ENCODE measurements at places on chromosomes 5 and 9.

- DNase-seq: no peak
Observed at GRCh38 chr9:17760250-17760649, 181.4 kb downstream of the SH3GL2 start.

GRCh38 chr5:156031181-156031580 lies 295.8 kb upstream of the SGCD start:
- DNase-seq: no peak

- peak; percentile 97 for DNase-seq
Observed at GRCh38 chr5:59066367-59067163, 483.7 kb downstream of the RAB3C start.

GRCh38 chr5:2335125-2335732 lies 416.2 kb downstream of the IRX2 start:
- DNase-seq: no peak

DNA sequence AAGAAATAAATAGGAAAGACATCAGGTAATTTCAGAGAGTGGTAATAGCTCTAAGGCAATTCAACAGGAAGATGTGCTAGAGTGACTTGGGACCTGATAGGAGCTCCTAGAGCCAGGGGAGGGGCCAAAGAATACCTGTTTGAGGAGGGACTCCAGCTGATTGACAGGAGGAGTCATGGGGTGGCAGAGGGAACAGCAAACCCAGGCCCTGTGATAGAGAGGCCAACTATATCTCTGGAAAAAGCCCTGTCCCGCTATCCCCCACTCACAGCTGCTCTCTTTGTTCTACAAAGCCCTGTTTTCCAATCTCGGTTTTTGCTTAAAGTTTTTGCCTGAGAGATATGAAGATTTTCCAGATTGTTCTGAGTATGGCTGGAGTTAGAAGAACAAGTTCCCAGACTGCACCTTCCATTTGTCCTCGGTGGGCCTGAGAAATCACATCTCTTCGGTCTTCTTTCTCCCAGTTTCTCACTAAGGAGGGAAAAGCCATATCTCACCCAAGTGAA lies 9.0 kb upstream of the NSD1 start:
- no peak for DNase-seq

DNA sequence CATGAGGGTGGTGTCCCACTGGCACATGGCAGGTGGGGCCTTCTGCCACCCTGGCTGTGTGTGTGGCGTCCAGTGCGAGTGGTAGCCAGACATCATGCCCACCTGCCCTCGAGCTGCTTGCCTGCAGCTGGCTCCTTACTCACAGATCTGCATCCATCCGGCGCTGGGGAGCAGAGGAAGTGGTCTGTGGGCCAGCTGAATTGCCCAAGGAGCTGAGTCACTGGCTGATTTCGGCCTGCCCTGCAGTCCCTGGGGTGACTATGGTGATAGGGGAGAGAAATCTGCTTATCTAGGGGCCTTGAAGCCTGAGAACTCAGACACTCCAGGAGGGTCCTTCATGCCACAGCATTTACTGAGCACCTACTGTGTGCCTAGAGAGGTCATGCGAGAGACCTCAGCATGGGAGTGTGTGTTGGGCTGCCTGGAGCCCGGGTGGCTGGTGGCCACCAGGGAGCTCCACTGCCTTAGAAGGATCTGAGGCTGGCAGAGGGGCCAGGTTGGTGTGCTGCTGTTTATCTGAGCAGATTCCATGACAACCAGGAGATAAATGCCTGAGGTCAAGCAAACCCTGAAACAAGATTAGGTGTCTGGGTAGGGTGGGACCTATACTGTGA lies 57.1 kb downstream of the SLC22A5 start:
- DNase-seq: peak; percentile 97

DNA sequence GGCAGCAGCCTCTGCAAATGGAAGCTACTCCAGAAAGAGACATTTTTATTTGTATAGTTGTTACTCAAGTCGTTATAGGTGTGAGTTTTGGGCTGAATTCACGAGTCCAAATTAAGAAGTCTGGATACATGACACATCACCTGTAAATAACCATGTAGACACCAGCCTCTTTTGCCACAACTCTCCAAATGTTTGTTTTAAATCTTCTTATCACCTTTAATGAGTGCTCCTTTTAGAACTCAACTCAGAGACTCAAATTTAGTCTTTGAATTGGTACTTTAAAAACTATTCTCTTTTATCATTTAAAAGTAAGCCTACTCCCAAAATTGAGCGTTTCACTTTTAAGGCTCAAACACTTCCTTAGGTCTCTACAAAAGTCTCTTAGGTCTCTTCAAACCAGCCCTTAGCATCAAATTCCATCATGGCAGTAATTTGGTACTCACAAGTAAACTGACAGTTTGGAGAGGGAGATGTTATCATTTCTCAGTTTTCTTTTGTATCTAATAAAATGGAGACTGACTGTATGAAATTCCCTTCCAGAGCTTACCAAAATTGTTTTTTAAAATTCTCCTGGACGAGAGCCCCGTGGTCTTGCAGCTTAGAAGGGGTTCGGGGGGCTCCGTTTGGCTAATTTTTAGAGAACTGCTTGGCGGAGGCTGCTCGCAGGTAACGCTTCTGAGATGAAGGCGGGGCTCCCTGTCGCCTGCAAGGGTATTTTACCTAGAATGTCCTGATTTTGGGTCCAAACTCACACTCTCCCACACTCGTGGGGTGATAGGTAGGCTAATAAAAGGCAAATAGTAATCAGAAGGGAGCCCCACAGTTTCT lies 194.6 kb downstream of the MEF2C start:
- DNase-seq: no peak

GRCh38 chr5:78899922-78900362 lies 85.2 kb downstream of the ARSB start:
- DNase-seq: peak; percentile 64

GRCh38 chr5:6178846-6179532 lies 199.4 kb downstream of the MED10 start:
- no peak for DNase-seq

DNA sequence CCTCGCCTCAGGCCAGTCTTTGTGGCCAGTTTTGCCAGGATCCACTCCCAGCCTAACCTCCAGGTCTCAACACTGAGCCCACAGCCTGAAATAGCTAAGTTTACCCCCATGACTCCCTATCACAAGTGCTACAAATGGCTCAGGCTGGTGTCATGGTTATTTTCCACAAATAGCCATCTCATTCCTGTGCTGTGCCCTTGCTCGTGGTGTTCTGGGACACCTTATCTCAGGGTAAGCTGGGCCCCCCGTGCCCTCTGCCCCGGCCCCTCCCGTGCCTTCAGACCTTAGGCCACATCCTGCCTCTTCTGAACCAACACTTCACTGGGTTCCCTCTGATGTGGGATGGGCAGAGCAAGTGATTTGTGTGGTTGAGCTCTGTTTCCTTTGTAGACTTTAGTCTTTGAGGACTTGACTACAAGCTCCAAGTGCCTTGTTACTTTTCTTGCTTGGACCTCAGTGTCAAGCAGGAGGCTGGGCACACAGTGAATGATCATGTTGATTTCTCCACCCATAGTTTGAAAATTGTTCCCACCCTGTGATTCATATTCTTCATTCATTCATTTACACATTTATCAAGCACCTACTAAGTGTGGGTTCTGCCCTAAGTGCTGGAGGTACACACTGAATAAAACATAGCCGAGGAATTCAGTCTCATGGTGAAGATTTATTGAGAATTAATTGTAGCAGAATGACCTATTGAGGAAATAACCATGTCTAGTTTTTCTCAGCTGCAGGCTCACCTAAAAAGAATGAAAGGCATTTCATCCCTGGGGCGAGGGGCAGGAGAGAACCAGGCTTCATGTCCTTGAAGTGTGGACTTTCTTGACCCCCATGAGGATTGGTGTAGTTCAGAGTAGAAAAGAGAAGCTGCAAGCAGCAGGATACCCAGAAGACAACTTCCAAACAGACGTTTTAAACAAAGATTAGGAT lies 84.5 kb upstream of the CTNNA1 start:
- peak; percentile 5 for DNase-seq

DNA sequence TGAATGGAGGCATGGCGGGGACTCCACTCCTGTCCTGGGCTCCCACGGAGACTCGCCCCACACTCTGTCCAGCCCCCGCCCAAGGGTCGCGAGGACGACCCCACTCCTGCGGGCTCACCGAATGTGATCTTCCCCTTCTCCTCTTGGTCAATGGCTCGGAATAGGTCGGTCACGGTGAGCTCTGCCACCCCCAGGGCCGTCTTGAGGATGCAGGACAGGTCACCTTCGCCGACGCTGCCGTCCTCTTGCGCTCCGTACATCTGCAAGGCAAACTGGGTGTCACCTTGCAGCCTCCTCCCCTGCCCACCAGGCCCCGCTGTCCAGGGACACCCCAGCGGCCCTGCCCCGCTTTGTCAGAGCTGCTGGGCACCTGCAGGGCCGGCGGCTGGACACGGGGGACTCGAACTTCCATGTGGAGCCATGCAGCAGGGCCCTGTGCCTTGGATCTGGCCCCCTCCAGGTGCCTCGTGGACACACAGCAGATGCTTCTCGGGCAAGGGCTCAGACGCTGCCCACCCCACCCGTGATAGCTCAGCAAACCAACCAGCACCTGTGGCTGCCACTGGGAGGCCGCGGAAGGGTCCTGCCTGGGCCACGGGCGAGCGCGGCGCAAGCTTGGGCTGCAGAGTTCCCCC lies 21.5 kb upstream of the SLC6A3 start:
- DNase-seq: no peak

Data from GM23248 (cell line).